Activated gamma-delta T cell treated with anti-CD3 and anti-CD28 coated beads, Interleukin-2, amount 50 U/mL, for 16 hours (primary cell): ENCODE measurements at places on chromosomes 4 and X.
A peak's percentile ranks its signal among the peaks of the same experiment; 100 is the strongest.

DNA sequence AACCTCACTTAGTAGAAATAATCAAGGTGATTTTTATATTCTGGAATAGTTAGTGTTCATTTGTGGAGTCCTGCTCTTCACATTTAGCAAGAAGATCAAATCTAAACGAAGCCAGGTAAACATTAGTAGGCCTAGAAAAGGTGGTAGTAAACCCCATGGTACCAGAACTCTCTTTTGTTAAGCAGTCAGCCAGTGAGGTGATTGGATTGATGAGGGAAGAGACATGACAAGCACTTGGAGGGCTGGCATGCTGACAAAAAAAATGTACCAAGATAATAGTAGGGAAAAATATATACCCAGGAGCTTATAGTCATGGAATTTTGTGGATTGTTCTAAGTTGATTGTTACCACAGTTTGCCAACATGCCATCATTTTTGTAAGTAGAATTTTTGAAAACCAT lies 163.8 kb downstream of the BANK1 start:
- DNase-seq = no peak

DNA sequence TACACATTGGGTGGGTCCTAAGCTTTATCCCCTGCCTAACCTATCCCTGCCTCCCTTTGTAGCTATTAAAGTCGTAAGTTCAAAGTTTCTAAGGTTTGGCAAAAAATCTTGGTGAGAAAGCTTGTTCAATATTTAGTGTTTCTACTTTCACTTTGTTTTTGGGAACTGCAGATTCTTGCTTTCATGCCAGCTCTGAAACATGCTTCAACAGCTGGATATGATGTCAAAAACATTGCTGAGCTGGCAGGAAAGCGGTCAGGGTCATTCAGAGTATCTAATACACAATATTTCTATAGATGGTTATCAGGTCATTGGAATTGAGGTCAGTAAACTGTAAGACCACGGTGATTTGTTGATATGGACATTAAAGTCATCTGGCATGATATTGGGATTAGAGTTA lies 19.7 kb downstream of the CENPI start:
- DNase-seq = no peak

DNA sequence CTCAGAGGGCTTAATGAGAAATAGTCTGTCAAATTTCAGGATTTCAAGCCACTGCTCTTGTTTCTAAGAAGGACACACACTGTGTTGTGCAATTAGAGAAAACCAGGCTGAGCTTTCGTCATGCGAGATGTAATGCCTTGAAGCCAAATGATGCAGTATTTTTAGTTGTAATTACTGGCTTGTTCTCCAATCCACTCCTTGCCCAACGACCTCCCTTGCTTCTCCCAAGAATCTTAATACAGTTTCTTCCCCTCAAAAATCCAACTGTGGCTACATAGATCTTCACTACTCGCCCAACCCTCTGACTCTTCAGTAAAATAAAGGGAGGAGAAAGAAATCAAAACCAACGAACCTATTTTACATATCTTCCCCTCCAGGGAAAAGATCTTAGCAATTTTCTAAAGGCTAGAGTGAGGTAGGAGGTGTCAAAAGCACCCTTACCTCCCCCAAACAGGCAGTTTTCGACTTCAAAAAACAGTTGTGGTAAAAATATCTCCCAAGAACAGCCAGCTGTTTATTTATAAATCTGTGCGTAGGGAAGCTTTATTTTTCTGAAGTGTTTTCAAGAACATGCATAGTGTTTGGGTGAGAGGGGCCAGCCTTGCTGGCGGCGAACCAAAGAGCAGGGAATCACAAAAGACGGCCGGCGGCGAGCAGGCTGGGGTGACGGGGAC lies 68.7 kb downstream of the MGST2 start:
- DNase-seq = no peak

GRCh38 chr4:140704392-140704960 lies 51.7 kb downstream of the TBC1D9 start:
- no peak for DNase-seq

- no peak for DNase-seq
Observed at GRCh38 chrX:10011261-10011931, 44.2 kb downstream of the CLDN34 start.

DNA sequence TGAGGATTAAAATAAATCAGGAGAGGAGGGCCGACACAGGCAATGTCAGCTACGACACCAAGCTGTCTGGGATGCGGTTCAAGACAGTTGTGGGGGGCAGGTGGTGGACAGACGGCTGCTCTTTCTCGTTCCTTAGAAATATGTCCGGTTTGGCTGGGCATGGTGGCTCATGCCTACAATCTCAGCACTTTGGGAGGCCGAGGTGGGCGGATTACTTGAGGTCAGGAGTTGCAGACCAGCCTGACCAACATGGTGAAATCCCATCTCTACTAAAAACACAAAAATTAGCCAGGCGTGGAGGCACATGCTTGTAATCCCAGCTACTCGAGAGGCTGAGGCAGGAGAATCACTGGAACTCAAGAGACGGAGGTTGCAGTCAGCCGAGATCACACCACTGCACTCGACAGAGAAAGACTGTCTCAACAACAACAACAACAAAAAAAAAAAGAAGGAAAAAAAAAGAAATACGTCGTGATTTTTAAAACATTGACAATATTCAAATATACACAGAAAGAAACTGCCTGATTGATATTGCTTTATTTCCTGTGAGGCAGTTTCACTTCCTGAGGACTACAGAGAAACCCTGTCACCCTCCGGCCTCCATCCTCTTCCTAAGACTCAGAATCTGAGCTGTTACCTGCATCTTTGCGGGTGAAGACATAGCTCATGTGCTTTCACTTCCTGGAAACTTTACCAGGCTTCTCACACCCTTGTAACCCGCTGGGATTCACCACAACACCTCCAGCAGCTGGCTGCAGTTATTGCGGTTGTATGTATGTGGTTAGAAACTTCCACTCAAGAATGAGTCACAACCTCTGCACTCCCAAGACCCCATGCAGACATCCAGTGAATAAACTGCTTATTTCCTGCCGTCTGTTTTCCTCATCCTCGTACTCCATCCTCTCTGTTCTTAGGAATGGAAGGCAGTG lies 63.8 kb upstream of the STS start:
- DNase-seq = peak; percentile 56

DNA sequence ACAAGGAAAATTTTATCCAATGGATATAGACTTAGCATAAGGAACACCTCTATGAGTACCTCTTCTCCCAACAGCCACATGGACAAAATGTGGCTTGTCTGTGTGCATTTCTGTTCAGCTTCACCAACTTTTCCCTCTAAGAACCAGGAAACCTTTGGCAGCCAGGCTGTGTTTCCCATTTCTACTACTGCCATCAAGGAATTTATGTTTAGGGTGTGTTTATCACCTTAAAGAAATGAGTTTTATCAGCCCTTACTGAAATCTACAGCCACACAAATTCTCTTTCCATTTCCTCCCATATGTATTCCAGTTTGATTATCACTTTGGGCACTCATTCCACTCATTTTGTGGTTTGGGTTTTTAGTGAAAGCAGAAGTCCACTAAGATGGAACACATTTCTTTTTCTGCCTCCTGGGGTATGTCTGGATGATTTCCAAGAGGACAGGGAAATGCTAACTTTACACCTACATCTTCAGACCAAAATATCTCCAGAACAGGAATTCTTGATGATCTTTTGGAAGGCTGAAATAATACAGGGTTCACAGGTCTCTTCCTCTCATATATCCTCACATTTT lies 82.6 kb upstream of the MAOA start:
- no peak for DNase-seq

- DNase-seq = no peak
Observed at GRCh38 chr4:116636917-116637316, 448.5 kb downstream of the TRAM1L1 start.

GRCh38 chr4:71206763-71207162 lies 132.1 kb upstream of the SLC4A4 start:
- DNase-seq = no peak

- DNase-seq = no peak
Observed at GRCh38 chr4:122503214-122503613, 46.7 kb upstream of the IL2 start.

DNA sequence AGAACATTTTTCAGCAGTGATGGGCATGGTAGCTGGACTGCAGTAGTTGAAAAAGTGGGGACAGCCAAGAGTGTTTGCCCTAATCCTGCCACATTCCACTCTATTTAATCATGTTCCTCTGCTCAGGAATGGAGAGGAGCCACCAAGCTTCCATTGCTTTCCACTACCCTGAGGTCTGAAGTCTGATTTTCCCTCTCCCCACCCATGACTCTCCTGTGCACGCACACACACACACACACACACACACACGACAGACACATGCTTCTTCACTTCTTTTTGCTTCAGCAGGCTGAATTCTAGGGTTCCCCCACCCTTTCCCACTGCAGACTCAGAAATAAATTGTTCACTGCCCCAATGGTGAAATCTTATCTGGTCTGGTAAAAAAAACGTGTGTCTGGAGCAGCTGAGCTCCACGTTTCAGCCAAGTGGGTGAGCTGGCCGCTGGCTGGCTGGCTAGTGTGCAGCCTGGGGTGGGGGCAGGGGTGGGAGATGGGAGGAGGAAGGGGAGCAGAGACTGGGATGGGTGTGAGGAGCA lies 142.7 kb upstream of the NALF2 start:
- no peak for DNase-seq

GRCh38 chr4:61443813-61444510 lies 243.8 kb downstream of the ADGRL3 start:
- no peak for DNase-seq

DNA sequence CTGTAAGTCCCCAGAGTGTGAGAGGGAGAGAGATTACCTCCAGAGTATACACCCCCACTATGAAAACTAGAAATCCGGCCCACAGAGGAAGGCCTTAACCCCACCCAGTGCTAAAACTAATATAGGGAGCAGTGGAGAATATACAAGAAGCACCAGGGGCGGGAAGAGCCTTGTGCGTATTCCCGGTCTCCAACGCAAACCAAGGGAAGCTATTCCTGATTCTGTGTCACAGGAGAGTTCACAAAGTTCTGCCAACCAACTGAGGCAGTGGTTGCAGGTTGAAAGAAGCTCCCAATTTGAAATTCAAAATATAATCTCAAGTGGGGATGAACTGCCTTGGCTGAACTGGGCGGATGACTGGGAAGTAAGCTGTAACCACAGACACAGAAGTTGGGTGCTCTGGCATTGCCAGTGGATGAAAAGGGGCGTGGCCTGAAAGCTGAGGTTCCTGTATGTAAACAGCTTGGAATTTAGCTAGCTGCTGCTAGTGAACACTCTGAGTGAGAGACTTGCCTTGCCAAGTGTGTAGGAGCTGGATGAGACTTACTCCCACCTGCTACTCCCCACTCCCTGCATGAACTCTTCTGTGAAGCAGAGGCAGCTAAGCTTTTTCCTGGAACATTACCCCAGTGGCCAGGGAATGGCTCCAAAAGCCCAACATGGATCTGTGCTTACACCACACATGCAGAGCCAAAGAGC lies 32.7 kb downstream of the ELF2 start:
- DNase-seq = no peak

DNA sequence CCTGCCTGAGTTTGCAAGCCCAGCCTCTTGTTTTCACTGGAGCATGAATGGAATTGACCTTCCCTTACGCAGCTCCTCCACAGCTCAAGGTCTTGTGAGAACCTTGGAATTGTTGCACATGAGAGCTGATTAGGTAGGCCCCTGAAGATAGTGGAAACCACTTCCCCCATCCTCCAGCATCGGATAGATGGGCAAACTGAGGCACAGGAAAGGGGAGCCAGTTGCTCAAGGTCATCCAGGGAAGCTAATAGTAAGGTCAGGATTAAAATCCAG lies 27.2 kb downstream of the PJA1 start:
- no peak for DNase-seq

DNA sequence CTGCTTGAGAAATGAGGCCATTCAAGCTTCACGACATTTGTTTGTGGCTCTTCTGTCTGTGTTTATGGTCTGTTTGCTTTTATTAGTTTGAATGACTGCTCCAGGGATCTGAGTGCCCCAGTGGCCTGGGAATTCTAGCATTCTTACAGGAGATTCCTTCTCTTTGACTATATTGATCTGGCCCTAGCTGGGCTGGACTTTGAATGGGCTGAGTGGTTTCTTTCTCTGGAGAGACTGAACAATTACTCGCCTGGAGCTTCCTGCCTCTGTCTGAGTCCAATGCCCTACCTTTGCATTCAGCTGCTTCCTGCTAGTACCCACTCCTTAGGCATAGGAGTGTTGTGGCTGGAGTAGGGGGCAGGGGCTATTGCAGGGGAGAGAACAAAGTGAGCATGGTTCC lies 51.2 kb upstream of the EDA start:
- no peak for DNase-seq

- no peak for DNase-seq
Observed at GRCh38 chr4:2243681-2244380, 1.9 kb upstream of the HAUS3 start.

DNA sequence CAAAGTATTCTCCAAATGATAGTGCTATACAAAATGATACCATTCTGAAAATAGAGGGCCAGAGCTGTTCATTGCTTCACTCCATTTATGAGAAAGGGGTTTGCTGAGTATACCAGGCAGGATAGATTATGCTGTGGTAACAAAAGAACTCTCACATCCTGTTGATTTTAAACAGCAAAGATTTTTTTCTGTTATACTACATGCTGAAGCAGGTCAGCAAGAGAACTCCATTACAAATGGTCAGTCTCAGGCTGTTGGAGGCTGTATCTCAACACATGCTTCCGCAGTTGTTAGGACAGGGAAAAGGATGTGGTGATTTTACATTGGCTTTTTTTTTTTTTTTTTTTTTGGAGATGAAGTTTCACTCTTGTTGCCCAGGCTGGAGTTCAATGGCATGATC lies 13.7 kb upstream of the KLHL5 start:
- DNase-seq = no peak

DNA sequence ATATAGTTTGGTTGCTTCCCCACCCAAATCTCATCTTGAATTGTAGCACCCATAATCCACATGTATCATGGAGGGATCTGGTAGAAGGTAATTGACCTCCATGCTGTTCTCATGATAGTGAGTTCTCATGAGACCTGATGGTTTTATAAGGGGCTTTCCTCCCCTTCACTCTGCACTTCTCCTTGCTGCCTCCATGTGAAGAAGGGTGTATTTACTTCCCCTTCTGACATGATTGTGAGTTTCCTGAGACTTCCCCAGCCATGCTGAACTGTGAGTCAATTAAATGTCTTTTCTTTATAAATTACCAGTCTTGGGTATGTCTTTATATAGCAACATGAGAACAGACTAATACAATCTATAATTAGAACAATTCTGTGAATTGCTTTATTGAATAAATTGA lies 11.9 kb upstream of the DCAF4L1 start:
- no peak for DNase-seq

- DNase-seq = no peak
Observed at GRCh38 chr4:58456727-58457384, 1346.7 kb upstream of the IGFBP7 start.

DNA sequence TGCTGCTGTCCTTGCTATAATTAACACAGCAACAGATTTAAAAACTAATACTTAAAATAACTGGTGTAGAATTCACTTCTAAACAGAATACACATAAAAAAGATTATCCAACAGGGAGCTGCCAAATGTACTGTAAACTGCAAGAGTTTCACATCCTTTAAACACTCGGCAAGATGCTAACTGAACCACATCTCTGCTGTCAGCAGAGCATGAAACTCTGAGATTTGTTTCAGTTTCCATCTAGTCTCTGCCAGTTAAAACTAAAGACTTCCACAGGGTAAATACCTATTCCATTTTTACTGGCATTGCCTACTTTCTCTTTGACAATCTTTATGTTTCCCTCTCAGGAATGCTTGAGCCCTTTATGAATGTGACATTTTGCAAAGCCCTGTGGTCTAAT lies 127.7 kb downstream of the SLC7A11 start:
- DNase-seq = no peak

GRCh38 chrX:8849945-8850344 lies 48.8 kb upstream of the FAM9A start:
- DNase-seq = no peak
